ENCODE measurements at places on chromosomes 6 and 20. TPM values are rescaled to one million over a fixed set of nuclear protein-coding genes. Genes with fewer than 3 reads are reported as not detected.

Gene IPCEF1
- 6.9 TPM for polyA plus RNA-seq

DNA sequence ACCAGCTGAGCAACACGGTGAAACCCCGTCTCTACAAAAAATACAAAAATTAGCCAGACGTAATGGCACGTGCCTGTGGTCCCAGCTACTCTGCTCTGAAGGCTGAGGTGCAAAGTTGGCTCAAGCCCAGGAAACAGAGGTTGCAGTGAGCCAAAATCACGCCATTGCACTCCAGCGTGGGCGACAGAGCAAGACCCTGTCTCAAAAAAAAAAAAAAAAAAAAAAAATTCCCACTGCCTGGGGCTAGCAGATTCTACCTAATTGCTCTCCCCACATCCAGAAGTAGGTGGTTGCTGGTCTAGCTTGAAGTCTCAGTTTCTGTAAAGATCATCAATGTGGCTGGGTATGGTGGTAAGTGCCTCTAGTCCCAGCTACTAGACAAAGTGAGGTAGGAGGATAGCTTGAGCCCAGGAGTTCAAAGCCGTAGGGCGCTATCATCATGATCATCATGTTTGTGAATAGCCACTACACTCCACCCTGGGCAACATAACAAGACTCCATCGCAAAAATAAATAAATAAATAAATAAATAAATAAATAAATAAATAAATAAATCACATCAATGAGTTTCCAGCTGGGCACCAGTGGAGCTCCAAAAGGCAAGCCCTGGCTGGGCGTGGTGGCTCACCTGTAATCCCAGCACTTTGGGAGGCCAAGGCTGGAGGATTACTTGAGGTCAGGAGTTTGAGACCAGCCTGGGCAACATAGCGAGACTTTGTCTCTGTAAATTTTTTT, 6.3 kb upstream of the AP5S1 start:
- DNase-seq: no peak

- DNase-seq: peak; percentile 71
Measured at GRCh38 chr6:148464319-148465010, 121.8 kb downstream of the SASH1 start.

GRCh38 chr20:4613184-4613583, 108.5 kb upstream of the PRND start:
- no peak for DNase-seq

All from right renal pelvis (tissue), 4 donors.